ENCODE measurements at places on chromosomes 1 and 21.

DNA sequence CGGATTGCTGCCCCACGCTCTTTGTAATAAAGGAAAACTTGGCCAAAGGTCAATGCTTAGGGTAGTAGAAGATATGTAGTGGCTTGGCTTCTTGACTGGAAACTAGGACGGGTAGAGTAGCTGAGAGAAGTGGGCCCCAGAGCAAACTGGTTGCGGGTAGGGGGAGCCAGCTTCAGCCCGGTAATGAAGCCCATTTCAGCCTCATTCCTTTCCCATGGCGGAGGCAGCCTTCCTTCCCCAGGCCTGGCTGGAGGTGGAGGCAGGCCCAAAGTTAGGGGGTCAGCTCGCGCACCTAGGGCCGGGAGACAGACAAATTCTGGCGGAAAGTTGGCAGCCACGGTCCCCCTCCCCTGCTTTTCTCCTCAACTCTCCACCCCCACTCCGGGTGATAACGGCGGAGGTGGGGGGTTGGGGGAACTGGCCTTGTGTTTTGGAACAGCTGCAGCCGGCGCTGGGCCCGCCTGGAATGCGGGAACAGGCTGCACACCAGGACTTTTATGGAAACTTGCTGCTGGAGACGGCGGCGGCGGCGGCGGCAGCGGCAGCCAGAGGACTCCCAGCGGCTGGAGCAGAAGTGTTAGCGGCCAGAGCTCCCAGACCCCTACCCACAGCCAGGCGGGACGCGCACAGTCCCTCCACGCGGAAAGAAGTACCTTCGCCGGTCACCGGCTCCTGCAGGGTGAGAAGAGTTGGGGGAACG, at the start of gene NEXN:
Gene NEXN, plus strand, starts transcription at position 544 of the 700 bp plus-strand sequence. CDS start 27,483 bp downstream, outside the sequence.
- peak; percentile 87 for DNase-seq

DNA sequence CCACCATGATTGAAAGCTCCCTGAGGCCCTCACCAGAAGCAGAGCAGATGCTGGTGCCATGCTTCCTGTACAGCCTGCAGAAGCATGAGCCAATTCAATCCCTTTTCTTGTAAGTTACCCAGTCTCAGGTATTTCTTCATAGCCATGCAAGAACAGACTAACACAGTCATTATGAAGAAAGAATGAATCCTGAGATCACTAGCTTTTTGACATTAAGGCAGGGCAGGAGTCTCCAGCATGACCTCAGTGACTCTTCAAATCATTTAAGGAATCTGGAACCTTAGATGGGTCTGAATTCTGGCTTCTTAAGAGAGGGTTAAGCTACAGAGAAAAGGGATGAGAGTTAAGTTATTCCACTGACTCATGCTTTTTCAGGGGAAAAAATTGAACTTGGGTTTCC, 79.0 kb downstream of the PTPN14 start:
- no peak for DNase-seq

GRCh38 chr1:82366689-82367088, 566.0 kb downstream of the ADGRL2 start:
- DNase-seq = no peak

DNA sequence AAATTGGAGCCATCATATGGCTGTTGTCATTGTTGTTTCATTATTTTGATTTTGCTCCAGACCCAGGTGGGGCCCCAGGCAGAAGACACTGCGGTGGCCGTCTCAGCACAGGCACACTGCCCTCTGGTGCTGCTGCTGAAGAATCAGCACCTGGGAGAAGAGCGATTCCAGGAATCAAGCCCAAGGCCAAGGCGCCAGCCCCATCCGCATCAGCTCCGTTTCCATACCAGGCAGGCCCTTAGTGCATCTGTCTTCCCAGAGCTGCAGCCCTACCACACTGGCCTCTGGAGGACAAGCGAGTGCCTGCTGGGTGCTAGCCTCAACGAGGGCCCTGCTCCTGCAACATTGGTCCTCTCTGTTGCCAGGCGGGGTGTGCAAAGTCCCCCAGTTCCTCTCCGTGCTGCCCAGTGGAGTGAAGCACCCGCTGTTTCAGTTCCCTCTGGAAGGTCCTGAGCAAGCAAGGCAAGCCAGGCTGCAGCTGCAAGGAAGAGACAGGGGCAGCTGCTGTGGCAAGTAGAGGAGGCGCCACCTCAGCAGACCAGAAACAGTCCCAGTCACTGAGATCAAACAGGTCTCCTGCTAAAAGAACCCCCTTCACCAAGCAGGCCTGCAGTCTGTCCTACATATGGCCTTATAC, 5.2 kb downstream of the GRIK3 start:
- no peak for DNase-seq

DNA sequence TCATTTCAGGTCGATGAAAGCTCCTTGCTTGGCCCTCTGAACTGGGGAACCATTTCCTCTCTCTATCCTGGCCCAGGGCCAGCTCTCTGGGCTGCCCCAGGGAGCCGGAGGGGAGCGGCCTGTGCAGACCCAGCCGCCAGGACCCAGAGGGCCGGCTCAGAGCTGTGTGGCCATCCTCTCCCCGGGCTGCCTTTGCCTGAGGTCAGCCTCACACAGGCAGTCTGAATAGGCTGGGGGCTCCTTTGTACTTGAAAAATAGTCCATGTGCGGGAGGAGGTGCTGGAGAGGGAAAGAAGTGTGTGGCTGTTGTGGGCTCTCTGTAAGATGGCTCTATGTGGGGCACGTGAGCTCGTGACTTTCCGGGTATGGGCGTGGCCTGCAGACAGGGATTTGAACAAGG, 275.1 kb upstream of the VAMP3 start:
- no peak for DNase-seq

GRCh38 chr1:48841966-48842365, 65.3 kb upstream of the BEND5 start:
- no peak for DNase-seq

GRCh38 chr1:95888941-95889390, 655.0 kb downstream of the RWDD3 start:
- no peak for DNase-seq
